ENCODE measurements at places on chromosomes 2 and 18.

- no peak for DNase-seq
Observed at GRCh38 chr18:36175481-36175880, 11.8 kb upstream of the MOCOS start.

DNA sequence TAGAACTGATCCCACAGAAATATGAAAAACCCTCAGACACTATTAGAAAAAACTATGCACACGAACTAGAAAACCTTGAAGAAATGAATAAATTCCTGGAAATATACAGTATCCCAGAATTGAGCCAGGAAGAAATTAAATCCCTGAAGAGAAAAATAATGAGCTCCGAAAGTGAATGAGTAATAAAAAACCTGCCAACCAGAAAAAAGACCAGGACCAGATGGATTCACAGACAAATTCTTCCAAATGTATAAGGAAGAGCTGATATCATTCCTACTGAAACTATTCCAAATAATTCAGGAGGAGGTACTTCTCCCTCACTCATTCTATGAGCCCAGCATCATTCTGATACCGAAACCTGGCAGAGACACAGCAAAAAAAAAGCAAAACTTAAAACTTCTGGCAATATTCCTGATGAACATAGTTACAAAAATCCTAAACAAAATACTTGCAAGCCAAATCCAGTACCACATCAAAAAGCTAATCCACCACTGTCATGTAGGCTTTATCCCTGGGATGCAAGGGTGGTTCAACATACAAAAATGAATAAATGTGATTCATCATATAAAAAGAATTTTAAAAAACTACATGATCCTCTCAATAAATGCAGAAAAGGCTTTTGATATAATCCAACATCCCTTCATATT is 1397.6 kb upstream of the DDX18 start:
- DNase-seq, result no peak

DNA sequence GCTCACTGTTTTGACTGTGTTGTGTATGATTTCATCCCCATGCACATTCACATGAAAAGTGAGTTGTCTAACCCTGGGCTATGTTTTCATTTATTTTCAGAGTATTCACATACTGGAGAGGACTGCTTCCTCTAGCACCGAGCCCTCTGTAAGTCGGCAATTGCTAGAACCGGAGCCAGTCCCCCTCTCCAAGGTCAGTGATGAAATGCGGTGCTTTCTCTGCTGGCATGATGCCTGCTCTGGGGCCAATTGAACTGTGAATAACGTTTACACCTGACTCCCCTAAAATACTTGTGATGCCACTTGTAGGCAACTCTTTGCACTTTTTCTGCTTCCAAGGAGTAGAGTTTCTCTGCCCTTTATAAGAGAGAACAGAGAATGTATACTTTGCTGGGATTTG is 126.9 kb downstream of the PRKRA start:
- no peak for DNase-seq

DNA sequence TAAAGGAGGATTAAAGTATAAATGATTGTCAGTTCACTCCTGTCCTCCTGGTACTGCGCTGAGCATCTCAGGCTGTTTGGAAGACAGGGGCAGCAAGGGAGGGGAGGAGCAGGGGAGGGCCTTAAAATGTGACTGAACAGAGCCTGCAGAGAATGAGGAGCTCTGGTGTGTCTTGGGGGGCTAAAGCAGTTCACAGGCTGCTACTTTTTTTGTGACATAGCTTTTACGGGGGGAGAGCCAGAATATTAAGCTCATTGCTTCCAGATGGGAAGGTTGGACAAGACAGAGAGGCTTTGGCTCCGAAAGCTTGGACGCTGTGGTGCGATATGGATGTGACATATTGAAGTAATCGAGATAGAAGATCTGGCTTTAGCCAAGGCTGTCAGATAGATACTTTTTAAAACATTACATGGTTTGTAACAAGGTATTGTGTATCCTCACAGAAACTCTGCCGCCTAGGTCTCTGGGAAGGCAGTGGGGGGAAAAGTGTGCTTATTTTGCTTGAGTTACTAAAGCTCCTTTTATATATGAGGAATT is 40.5 kb downstream of the RDH14 start:
- DNase-seq, result no peak

DNA sequence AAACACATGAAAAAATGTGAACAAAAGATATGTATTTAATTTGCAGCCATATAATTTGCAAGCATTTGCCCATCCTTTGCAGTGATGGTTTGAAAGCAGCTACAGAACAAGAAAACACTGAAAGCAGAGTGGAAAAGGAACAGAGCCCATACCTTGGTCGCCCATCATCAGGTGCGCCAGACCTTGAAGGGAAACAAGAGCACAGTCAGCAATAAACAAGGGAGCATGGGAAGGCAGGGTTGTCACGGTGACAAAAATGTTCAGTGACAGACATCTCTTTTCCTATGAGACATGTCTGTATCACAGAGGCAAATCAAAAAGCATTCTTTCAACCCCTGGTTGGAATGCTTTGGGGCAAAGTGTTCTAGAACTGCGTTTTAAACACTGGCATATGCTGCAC is 109.4 kb downstream of the NRXN1 start:
- no peak for DNase-seq

DNA sequence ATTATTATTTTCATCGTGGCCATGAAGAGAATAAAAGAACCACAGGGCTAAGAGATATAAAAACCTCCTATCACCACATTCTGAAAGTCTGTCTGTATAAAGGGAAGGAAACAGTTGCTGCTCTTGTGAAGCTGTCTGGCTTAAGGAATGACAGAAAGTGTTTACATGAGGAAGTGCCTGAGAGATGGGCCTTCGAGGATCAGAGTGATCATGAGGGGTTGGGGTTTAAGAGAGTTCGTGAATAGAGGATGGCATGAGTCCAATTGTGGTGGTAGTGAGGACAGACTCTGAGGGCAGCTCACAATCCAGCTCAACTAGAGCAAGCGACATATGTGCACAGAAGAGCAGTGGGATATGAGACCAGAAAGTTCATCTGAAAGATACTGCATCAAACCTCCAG is 65.8 kb upstream of the PIEZO2 start:
- DNase-seq, result peak; percentile 13

- DNase-seq, result no peak
Observed at GRCh38 chr18:76842837-76843530, 20.6 kb downstream of the ZNF236 start.

DNA sequence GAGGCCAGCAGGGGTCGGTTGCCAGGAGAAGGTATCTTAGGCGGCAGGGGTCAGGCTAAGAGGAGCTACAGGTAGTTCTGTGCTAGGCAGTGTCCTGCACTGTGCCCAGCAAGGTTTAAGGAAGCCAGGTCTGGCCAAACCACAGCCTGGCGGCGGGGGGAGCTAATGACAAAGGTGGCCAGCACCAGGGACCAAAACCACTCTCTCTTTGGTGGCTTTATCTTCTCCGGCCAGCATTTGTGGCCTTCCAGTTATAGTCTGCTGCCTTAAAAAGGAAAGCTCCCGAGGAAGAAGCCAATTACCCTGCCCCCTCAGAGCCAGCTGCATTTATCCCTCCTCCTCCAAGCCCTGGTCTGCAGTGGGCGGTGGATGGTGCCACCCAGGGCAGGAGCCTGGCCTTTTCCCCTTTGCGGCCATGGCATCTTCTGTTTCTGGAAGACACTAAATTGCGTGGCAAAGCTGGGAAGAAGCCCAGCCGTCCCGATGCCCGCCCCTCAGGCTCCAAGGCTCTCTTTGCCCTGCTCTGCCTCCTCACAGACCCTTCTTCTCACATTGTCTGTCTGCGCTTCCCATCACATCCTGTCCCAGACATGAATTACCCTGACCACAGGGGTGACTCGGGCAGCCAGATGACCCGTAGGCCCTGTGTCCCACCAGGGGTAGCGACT is 94.6 kb downstream of the EN1 start:
- DNase-seq, result peak; percentile 88

- DNase-seq, result no peak
Observed at GRCh38 chr2:156189143-156189542, 143.4 kb downstream of the NR4A2 start.

- DNase-seq, result peak; percentile 72
Observed at GRCh38 chr2:164903204-164903603, 52.1 kb downstream of the SLC38A11 start.

- peak; percentile 82 for DNase-seq
Observed at GRCh38 chr2:31523871-31524492, 56.8 kb downstream of the SRD5A2 start.

DNA sequence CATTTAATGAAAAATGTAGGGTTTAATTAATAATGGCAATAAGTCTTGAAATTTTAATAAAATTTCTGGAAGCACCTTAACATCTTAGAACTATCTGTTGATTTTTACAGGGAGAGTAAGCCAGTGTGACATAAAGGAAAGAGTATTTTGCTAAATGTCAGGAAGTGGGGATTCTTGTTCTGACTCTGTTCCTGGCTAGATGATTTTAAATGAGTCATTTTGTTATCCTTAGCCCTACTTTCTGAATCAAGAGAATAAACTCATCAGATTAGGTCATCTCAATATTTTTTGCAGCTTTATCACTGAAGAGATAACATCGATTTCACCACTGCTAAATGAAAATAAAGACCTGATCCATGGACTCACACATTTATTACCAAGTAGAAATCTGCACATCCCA is 377.5 kb upstream of the CYRIA start:
- no peak for DNase-seq

DNA sequence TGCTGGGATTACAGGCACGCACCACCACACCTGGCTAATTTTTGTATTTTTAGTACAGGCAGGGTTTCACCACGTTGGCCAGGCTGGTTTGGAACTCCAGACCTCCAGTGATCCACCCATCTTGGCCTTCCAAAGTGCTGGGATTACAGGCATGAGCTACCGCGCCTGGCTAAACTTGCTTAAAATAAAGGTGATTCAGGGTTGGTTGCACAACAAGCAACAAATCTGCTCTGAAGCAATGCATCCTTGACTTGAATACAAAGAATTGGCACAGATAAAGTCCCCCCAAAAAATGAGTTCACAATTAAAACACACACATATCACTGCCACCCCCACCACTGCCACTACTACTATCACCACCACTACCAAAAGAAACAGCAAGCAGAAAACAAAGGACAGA is 34.9 kb downstream of the CCDC88A start:
- DNase-seq, result no peak

DNA sequence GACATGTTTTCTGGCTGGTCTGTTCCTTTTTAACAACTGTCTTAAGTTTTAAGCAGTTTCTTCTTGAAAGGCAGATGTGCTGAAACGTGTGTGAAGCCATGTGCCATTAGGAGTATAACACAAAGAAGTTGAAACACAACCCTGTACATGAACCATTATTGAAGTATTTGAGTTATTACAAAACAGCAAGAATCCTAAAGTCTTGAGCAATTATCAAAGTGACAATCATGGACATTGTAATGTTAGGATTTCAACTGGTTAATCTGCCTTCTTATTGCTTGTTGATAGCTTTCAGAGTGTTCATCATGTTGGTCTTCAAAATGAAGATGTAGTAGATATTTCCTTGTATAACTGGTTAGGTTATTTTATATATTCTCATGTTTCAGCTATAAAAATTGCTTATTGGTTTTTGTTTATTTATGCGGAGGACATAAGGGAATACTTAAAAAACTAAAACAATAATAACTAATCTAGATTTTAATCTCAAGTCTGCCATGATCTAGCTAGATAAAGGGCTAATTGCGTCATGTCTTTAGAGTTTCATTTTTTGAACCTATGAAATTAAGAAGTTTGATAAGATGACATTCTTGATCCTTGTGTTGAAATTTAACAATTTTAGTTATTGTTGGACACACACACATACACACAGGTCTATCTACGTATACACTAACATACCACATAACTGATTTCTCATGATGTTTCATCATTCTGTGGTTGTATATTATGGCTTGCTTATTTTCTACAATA is 21.1 kb downstream of the PPP1R1C start:
- no peak for DNase-seq

DNA sequence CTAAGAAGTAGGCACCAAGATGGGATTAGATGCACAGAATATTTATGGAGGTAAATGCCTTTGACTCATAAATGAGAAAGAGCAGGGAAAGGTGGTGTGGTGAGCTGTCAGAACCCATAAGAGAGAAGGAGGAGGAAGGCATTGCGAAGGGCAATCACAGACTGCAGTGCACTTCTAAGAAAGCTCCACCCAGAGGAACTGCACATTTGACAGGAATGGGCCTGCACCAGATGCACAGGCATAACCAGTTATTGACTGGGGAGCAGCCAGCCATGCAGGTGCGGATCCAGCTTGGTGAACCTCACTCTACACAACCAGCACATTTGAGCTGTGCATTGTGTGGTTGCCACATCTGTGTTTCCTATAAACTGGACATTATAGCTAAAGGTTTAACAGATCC is 62.2 kb upstream of the L3MBTL4 start:
- no peak for DNase-seq

DNA sequence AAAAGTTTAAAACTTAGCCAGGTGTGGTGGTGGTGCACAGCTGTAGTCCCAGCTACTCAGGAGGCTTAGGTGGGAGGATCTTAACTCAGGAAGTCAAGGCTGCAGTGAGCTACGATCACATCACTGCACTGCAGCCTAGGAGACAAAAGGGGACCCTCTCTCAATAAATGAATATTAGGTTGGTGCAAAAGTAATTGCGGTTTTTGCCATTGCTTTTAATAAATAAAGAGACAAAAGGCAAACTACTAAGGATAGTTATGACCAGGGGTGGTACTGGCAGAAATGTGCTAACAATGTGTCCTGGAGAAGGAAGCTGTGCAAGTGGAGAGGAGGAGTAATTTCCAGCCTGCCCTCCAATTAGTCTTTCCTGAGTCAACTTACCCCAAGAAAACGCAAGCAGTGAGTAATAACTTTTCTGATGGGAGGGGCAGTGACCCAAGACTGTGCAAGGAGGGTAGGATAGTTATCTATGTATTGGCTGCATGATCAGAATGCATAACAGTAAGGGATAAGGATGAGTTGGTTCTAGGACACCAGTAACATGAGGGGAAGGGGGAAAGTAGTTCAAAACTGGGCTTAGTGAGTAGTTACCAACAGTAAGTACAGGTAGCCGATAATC is 1.5 kb downstream of the EXOC6B start:
- DNase-seq, result peak; percentile 2

DNA sequence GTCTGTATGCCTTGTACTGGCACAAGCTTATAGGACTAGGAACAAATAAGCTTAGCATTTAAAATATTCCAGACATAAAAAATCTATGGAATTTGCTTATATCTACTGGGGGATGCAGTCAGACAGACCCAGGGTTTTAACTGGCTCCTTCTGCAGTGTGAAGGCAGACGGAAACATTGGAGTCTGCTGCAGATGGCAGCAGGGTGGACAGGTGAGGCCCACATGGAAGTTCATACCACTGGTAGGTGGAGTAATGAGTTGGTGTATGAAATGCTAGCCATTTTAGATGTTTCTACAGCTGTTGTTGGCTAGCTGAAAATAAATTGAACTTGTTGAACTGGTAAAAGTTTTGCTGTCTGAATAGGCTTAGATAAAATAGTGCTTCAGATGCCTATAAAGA is 17.7 kb downstream of the SPTBN1 start:
- no peak for DNase-seq

- DNase-seq, result no peak
Observed at GRCh38 chr18:14025306-14025940, 106.8 kb downstream of the ZNF519 start.

DNA sequence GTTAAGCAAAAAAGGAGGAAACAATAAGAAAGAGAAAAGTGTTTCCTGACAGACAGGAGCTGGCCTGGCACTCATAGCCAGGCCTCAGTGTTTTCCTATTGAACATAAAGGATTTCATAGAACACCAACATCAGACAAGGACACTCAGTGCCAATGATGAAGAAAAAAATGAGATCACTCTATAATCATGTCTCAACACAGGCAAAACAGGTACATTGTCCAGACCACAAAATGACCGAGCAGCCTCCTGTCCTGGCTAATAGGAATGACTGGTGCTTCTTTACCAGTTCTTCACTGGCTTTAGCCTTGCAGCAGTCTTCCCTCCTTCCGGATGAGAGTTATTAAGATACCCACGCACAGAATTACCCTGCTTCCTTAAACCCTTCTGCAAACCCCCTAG is 35.6 kb downstream of the SEMA4F start:
- no peak for DNase-seq

Measured in OCI-M1 (cell line).